ENCODE measurements at places on chromosomes 7 and 10.
A peak's percentile ranks its signal among the peaks of the same experiment; 100 is the strongest.

DNA sequence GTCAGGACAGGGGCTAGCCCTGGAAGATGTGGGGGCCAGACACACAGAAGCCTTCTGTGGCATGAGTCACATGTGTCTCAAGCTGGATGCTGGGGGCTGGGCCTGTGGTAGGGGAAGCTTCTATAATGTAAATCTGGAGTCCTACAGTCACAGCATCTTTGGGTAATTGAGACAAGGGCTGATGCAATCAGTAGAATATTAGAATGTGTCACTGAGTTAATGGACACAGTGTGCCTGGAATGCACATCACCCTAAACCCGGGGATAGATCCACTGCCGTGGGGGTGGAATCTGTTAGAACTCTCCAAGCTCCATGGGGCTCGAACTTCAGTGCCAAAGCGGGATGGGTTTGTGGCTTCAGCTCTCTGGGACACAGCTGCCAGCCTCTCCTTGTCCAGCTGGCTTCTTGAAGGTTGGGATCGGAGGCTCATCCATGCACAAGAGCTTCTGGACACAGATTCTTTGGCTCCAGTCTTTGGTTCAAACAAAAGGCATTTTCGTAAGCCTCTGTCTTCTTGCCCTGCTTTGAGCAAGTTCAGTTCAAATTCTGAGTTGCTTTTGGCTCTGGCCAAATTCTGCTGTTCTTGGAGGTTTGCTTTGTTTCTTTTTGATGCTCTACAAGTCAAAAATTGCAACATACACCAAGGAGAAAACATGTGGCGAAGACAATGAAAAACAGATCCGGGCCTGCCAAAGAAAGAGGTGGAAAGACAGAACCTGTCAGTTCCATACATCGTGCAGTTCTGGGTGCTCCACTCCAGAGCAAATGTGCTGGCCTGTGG lies 194.8 kb upstream of the ZNF32 start:
- DNase-seq, result no peak

GRCh38 chr7:144777005-144777839 lies 58.6 kb downstream of the TPK1 start:
- DNase-seq, result no peak

- no peak for DNase-seq
Measured at GRCh38 chr10:49076741-49077521, 38.4 kb downstream of the VSTM4 start.

DNA sequence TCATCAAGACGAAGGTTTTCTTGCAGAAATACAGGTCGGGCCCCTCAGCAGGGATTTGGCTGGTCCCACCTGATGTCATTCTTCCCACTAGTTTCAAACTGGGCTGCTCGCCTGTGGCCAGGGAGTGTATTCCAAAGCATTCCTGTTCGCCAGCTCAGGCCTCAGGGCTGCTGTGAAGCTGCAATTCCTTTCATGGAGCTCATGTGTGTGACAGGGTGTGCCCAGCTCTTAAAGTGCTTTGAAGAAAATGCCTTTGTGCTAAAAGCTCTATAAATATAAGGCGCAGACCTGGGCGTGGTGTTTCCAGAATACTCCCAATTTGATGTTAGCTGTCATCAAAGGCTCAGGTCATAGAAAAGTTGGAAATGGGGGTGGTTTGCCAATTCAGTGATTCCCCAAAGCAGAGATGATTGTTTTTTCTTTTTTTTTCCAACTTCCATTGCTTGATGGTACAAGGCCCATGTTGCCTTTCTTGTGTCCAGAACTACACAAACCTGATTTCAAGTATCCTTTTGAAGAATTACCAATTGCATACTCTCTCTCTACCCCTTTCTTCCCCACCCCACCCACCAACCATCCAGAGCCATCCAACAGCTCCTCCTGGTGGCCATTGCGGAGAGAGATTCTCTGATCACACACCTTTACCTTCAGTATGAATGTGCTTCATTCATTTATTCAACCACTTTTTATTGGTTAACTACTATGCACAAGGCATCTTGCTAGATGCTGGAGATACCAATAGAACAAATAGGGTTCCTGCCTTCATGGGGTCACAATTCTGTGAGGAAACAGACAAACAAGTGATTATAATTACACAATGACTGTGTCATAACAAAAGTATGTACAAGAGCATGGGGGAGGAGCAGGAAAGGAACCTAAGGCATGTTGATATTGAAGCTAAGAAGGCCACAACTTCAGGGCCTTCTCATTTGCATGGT lies 297.3 kb upstream of the LYZL1 start:
- DNase-seq, result peak; percentile 12

GRCh38 chr10:72502581-72502980 lies 123.3 kb downstream of the MICU1 start:
- DNase-seq, result no peak

GRCh38 chr10:86020134-86020533 lies 346.5 kb downstream of the GRID1 start:
- DNase-seq, result no peak

DNA sequence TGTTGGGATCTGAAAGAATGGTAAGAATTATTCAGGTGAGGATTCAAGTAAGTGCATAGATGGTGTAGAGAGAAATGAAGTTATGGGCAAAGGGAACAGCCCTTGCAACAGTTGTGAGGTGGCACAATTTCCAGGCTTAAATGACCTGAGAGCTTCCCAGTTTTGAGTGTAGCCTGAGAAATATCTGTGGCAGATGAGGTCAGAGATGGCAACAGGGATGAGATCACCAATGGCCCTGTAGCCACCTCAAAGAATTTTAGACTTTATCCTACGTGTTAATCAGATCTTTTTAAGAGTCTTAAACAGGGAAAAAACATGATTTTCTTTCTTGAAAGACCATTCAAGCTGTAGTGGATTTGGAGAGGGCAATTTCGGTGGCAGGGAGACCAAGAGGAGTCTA lies 1.9 kb upstream of the NRF1 start:
- no peak for DNase-seq

DNA sequence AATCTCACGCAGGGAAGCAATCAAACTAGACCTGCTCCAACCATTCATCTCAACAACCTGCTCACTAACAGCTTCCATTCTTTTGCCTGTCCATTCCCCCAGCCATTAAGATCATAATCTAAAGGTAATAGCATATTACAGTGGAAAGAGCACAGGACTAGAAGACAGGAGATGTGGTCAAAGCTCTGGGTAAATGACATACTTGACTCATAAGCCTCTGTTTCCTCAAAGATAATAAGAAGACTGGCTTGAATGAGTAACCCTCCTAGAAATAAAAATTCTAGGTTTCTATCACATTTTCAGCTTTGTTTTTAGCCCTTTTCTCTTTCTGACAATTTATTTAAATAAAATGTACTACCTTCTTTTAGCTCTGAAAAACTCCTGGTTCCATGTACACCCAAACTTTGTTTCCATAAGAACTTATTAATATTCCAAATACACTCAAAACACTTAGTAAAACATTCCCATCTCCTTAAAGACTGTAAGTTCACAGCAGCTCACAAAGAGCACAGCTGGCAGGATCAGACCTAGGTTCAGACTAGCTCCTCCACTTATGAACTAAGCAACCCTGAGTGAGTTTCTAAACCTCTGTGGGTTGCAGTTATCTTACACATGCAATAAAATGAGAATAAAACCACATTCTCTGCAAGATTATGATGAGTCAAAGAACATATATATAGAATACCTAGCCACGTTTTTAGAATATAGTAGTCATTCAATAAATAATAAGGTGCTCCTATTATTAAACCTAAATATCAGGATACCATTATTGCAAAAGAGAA lies 11.6 kb downstream of the FAM204A start:
- no peak for DNase-seq

GRCh38 chr7:112052498-112052897 lies 153.7 kb downstream of the DOCK4 start:
- no peak for DNase-seq

DNA sequence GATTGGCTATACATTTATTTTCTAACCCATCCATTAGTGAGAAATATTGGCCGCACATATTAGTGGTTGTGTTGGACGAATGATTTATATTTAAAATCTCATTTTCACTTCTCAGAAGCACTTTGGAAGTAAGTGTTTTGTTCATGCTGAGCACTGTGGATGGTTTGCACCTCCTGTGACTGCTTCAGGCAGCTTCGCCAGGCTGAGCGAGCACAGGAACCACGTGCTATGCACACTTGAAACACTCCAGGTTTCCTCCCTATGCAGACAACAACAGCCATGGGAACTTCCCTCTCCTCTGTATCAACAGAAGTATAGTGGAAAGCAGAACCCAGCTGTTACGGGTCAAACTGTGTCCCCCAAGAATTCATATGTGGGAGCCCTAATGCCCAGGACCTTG lies 67.3 kb upstream of the WDR11 start:
- DNase-seq, result no peak

- DNase-seq, result no peak
Measured at GRCh38 chr7:73595358-73595757, 17.0 kb upstream of the TBL2 start.

- no peak for DNase-seq
Measured at GRCh38 chr7:82221152-82221674, 222.4 kb downstream of the CACNA2D1 start.

DNA sequence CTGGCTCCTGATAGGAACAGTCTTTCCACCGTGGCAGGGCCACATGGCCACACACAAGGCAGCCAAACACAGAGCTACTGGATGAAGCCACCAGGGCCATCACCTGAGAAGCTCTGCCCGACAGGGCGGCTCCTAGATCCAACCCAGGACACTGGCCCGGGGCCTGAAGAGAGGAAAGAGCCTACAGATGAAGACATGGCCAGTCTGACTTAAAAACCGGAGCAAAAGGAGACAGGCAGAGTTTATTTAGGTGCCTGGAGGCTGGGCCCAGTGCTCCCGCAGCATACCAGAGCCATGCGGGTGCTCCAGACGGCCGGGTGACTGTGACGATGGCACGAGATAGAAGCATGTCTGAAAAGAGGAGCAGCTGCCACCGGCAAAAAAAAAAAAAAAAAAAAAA lies 3.9 kb downstream of the TECPR1 start:
- no peak for DNase-seq

DNA sequence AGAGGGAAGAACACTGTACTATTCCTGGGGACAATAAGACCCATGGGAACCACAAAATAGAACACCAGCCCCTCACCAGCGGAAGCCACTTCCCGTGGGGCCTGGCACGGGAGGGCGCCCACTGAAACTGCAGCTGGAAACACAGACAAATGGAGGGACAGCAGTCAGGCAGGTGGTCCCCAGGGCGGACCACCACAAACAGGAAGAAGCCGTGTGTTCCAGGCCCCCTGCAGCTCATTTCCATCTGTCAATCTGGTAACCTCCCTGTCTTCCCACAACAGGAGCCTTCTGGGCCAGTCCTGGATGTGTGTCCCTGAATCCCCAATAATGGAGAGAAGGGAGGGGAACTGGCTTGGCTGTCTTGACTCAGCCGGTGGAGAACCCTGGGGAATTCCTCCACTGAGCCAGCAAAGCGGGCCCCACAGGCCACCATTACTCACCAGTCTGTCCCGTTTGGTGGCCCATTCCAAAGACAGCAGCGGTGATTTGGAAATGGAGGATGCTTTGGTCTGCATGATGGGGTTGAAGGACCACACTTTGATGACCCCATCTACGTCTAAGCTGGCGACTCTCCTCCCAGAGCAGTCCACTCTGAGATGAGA lies 16.7 kb downstream of the WDR91 start:
- no peak for DNase-seq

DNA sequence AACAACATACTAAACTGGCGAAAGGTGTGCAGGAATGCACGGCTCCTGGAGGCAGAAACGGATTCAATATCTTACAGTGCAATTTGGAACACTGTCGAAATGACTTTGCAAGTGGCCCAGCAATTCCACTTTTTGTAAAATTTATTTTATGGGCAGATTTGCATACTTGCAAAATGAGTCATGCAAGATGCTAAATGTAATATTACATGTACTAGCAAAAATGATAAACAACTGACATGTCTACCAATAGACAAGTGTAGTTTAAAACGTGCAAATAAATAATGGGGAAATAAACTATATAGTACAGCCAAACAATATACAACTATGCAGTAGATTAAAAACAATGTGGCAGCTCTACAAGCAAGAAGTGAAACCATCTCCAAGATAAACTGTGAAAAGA lies 97.7 kb downstream of the ARHGAP12 start:
- no peak for DNase-seq

DNA sequence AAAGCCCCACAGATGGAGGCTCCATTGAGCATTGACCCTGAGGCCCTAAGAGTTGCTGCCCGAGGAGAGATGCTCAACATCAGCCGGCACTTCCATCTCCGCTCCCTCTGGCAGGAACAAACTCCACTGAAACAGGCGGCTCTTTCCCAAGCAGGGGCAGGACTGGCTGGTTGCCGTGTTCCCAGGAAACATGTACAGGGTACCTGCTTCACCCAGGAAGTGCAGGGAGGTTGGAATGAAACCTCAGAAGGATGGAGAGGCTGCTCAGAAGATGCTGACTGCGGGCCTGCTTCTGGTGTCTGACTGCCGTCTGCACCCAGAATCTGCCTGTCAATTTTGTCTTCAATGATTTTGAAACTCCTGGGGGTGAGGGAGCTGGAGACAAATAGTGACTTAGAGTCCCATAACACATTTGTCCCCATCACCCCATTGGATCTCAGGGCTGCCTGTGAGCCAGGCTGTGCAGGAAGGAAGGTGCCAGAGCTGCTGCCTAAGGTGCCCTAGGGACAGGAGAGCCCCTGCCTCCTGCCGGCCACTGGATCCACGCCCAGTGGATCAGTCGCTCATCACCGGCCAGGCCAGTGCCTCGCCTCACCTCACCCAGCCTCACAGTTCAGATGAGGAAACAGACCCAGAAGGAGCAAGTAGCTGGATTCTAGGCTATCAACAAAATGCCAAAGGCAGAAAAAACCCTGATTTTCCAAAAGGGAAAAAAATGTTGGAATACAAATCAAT lies 237.3 kb downstream of the PTPRN2 start:
- peak; percentile 2 for DNase-seq

GRCh38 chr7:8143151-8143874 lies 118.7 kb downstream of the ICA1 start:
- DNase-seq, result no peak

- no peak for DNase-seq
Measured at GRCh38 chr7:36600869-36601530, 123.3 kb downstream of the AOAH start.

GRCh38 chr7:11792166-11792565 lies 39.8 kb downstream of the THSD7A start:
- DNase-seq, result no peak

- DNase-seq, result no peak
Measured at GRCh38 chr7:131015657-131015958, 281.6 kb upstream of the KLF14 start.

GRCh38 chr10:75395066-75395931 lies 6.3 kb downstream of the ZNF503 start:
- DNase-seq, result peak; percentile 91

DNA sequence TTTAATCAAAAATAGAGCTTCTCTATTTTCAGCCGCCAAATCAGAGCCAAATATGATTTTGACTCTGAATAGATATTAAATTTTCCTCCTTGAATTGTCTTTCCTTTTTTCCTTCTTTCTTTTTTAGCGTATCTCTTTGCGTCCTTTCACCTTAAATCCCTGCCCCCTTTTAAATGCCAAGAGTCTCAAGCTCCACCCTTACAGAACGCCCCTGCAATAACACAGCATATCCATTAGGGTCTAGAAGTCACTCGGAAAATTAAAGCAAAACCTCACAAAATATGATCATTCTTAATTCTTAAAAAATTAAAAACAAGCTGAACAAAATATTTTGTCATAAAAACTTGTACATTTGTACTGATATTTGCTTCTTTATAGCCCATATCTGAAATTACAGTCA lies 51.3 kb upstream of the GRM8 start:
- no peak for DNase-seq

Data from retina (tissue), 1 donor.